ENCODE measurements at places on chromosomes 16 and 17.
A peak's percentile ranks its signal among the peaks of the same experiment; 100 is the strongest.

DNA sequence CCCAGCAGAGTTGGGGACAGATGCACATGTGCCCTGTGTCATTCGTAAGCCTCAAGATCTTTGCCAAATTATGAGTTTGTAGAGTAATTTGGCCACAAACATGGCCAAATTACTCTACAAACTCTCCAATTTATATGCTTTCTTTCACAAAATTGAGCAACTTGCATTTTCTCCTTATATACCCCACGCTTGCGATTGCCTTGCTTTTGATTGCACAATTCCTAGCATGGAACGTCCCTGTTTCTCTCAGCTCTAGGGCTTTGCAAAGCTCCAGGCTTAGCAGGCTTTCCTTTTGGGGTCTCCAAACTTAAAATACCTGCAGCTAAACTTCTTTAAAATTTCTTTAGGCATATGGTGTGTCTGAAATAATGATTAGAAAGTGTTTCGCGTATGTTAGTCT lies 28.5 kb upstream of the MAF start:
- no peak for DNase-seq

GRCh38 chr16:52528393-52529065 lies 18.4 kb downstream of the TOX3 start:
- no peak for DNase-seq

DNA sequence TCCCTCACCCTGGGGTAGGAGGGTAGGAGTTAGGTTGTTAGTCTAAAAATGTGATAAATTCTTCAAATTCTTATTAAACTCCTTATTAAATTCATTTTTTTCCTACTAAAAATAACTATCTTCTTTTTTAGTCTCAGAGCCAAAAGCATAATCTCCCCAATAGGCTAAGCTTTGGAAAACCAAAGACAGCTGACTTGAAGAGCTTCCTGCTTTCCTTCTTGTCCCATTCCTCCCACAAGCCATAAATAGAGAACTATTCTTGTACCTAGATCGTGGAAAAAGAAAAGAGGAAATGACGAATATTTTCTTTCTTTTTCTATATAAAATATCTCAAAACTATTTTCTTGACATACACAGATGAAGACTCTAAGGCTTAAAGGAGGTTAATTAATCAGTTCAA lies 486.9 kb downstream of the CDH8 start:
- no peak for DNase-seq

DNA sequence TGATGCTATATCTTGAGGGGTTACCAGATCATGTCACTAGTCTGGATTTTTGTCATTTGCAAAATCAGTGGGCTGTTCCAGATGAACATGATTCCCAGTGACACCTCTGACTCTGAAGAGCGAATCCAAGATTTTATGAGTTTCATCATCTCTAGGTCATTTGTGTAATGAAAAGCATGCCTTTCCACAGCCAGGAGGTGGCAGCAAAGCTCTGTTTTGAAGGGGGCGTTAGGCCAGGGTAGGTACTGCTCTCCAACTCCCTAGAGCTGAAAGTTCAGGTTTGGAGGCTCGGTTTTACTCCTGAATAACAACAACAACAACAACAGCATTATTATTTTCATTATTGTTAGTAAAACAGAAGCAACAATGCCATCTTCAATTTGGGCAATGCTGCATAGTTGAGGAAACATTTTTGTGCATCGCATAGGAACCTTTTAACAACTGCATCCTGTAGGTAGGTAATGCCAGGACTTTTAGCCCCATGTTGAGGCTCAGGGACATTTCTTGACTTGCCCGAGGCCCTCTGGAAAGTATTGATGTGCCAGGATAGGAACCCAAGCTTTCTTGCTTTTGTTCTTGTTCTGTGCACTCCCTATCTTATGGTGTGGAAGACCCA lies 77.0 kb downstream of the MYH13 start:
- peak; percentile 40 for DNase-seq

GRCh38 chr17:57541472-57542394 lies 203.4 kb downstream of the CCDC182 start:
- DNase-seq, result no peak

GRCh38 chr17:44546671-44547606 lies 10.3 kb upstream of the FZD2 start:
- DNase-seq, result no peak

- DNase-seq, result no peak
Measured at GRCh38 chr17:81448950-81449349, 53.7 kb downstream of the BAHCC1 start.

DNA sequence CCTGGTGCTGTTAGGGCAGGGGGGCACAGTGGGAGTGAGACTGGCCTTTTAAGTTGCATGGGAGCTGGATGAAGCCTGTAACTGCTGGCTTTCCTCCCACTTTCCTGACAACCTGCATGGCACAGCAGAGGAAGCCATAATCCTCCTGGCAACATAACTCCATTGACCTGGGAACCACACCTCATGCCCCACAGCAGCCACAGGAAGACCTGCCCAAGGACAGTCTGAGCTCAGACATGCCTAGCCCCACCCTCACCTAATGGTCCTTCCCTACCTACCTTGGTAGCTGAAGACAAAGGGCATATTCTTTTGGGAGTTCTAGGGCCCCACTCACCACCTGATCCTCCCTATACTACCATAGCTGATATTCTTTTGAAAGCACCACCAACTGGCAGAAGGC lies 482.2 kb upstream of the TOM1L1 start:
- no peak for DNase-seq

GRCh38 chr16:31471875-31472708 lies at the start of gene TGFB1I1:
Gene TGFB1I1, plus strand, starts transcription at chr16:31472152. Its CDS starts 37 bp downstream, at chr16:31472189.
- no peak for DNase-seq

DNA sequence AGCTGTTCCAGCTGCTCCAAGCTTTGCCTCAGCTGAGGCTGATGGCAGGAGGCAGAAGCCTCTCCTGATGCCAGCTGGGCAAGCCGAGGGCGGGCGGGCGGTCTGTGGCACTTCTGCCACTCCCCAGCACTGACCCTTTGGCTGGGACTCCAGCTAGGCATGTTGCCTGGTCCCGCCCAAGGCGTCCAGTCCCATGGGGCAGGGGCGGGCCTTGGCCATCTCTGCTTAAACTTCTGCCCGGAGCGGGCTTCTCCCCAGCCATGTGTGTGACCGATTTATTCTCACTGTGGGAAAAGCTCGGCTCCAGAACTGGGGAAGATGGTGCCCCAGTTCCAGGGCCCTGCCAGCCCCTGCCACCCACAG lies 349.1 kb downstream of the SEC14L1 start:
- DNase-seq, result no peak

DNA sequence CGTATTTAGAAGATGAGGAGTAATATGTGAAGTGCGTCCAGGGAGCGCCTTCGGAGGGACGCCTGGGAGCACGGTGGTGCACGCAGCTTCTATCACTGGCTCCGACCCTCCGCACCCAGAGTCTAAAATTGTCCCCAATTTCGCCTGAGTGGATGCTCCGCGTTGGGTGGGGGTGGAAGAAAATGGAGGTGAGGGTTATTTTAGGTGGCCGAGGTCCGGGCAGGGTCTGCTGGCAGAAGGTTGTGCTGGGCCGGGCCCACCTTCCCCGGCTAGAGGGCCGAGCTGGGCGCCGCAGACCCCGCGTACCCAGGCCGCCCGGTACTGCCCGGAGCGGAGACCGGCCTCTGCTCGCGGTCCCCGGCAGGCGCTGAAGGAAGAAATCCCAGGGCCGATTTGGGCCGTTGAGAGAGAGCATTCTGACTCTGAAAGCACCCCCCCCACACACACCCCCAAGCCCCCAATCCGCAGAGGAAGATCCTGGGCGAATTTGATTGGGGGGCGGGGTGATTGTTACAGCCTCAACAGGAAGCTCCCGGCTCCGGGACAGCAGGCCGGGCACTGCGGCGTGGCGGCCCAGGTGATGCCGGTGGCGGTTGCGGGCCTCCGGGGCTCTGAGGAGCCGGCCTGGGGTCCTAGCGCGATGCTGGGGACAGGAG lies 3.0 kb downstream of the BAHCC1 start:
- no peak for DNase-seq

GRCh38 chr17:57091186-57091618 lies 6.2 kb downstream of the AKAP1 start:
- DNase-seq, result no peak

GRCh38 chr16:67278773-67279295 lies 498 bp upstream of the PLEKHG4 start:
- peak; percentile 74 for DNase-seq

DNA sequence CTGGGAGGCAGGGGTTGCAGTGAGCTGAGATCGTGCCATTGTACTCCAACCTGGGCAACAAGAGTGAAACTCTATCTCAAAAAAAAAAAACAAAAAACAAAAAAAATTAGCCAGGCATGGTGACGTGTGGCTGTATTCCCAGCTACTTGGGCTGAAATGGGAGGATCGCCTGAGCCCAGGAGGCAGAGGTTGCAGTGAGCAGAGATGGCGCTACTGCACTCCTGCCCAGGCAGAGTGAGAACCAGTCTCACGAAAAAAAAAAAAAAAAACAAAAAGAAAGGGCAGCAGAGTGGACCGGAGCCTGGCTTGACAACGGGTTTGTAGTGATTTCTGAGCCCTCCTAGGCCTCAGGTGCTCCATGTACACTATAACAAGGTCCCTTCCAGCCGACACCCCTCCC lies 33.1 kb downstream of the PEMT start:
- DNase-seq, result no peak

DNA sequence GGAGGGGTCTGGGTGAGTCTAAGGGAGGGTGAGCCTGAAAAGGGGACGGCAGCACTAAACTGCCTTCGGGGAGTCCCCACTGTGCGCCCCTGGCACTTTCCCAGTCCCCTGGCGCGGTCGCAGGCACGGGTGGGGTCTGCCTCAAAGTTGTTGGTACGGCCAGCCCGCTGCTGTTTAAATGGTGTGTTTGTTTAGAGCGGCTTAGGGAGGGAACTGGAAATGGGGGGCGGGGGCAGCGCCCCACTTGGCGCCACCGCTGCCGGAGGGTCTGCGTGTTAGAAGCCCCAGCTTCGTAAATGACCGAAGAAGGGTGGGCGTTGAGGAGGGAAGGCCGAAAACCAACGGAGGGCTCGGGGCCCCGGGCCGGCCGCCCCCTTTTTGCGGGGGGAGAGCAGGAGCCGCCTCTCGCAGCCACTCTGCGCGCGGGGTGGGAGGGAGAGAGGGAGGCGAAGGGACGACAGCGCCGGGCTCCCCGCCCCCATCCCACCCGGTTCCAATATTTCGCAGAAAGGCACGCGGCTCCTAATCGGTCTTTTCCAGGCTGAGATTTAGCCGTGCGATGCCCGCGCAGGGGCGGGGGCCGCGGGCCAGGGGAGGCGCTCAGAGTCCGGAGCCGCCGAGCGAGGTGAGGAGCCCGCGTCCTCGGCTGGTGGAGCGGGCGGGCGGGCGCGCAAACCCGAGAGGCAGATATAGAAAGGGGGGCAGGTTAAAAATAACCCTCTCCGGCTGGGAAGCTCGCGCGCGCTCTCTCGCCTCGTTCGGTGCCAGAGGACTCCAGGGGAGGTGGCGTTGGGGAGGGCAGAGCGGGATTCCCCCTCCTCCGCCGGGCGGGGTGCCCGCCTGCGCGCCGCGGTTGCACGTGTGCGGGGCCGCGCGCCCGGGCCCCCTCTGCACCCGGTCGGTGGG lies 54.9 kb downstream of the SREBF1 start:
- DNase-seq, result peak; percentile 48

DNA sequence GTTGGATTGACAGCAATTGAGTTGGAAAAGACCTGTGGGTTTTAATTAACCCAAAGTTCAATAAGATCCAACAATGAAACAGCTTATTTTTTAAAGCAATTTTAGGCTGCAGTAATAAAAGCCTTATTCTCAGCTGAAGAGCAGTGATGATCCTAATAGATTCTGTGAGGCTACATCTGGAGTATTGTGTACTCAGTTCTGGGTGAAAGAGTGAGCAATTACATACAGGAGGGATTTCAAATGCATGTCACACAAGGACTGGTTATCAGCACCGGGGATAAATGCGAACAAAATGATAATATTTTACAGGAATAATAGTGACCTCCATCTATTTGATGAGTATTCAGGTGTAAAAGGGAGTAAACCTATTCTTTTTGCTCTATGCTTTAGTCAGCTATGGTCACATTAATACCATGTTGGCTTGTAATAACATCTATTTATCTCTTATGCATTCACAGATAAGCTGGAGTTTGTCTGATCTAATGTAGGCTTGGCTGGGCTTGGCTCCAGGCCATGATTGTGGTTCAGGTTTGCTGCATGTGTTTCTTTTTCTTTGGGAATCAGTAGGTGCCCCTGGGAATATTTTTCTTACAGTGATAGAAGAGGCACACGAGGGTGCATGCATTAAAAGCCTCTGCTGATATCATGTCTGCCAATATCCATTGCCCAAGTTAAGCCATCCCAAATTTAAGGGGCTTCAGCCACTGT lies 22.2 kb upstream of the TOX3 start:
- DNase-seq, result no peak

DNA sequence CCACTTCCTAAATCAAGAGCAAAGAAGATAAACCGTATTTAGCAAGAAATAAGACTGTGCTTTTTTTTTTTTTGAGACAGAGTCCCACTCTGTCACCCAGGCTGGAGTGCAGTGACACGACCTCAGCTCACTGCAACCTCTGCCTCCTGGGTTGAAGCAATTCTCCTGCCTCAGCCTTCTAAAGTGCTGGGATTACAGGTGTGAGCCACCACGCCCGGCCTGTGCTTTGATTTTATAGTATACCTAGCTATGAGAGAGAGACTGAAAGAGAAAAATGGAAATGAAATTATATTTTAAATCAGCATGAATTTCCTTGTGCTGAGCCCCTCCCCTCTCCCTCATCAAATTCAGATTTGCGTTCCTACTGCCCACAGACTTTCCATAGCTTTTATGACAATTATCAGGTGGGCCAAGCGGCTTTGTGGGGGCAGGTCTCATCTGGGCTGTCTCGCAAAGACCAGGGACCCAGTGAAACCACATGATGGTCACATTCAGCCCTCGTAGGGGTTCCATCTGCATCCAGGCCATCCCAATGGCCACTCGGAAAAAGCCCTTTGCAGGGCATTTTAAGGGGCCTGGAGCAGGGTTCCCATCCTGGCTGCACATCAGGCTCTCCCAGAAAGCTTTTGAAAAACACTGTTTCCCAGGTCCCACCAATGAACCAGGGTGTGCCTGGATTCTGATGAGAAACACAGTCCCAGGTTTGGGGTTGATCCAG lies 8.5 kb downstream of the CACNG1 start:
- DNase-seq, result no peak

DNA sequence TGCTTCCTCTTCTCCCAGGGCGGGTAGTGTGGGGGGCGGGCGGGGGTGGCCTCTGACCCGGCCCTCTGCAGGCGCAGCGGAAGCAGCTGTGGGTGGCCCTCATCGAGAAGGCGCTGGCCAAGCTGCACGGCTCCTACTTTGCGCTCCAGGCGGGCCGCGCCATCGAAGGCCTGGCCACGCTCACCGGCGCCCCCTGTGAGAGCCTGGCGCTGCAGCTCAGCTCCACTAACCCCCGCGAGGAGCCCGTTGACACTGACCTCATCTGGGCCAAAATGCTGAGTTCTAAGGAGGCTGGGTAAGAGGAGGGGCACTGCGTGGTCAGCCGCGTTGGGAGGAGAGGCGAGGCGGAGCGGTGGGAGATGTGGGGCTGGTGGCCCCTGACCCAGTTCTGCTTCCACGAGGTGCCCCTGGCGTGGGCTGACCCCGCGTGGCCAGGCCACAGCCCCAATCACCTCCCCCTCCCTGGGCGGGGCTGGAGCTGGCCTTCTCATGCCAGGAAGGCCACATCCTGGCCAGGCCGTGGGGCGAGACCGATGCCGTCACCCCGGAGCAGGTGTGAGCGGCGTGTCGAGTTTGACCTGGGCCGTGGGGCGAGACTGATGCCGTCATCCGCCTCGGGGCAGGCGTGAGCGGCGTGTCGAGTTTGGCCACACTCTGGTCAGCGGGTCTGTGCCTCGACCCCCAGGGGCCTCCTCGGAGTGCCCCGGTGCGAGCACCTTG lies 10.5 kb upstream of the PRR35 start:
- no peak for DNase-seq

All from stimulated activated CD4-positive, alpha-beta T cell treated with anti-CD3 and anti-CD28 coated beads, Interleukin-15, amount 100 ng/mL, for 24 hours (primary cell).